Stimulated activated CD4-positive, alpha-beta T cell treated with anti-CD3 and anti-CD28 coated beads, TNF-alpha, amount 100 ng/mL, for 48 hours (primary cell): ENCODE measurements at places on chromosomes 2 and 18.

GRCh38 chr2:114661971-114662939 is 219.8 kb downstream of the DPP10 start:
- DNase-seq, result no peak

- no peak for DNase-seq
Observed at GRCh38 chr2:186912979-186913378, 64.0 kb upstream of the ZSWIM2 start.

GRCh38 chr2:31517442-31518203 is 63.1 kb downstream of the SRD5A2 start:
- DNase-seq, result no peak

DNA sequence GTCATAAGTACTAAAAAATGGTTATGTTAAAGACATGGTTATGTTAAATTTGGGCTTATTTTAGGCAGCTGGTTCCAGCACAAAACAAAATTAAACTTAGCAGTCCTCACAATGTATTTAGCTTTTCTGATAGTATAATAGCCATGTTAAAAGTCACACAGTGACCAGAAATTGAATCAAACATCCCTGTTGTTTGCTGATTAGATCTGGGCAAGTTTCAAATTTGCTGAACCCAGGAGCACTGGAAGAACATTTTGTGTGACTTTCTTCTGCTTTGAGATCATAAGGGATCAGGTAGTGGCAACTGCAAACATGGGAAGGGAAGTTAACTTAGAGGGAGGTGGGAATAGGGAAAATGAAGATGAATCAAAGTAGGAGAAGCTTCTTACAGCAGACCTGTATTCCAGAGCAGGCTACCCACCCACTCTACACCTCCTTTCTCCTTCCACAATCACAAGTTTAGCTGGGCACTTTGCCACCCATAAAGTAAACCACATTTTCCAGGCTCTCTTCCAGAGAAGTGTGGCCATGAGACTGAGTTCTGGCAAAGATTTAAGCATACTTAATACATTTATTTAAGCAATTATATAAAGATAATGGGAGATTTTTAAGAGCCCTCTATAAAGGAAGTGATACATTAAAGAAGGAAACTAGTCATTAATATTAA is 616.1 kb upstream of the LRATD1 start:
- no peak for DNase-seq

DNA sequence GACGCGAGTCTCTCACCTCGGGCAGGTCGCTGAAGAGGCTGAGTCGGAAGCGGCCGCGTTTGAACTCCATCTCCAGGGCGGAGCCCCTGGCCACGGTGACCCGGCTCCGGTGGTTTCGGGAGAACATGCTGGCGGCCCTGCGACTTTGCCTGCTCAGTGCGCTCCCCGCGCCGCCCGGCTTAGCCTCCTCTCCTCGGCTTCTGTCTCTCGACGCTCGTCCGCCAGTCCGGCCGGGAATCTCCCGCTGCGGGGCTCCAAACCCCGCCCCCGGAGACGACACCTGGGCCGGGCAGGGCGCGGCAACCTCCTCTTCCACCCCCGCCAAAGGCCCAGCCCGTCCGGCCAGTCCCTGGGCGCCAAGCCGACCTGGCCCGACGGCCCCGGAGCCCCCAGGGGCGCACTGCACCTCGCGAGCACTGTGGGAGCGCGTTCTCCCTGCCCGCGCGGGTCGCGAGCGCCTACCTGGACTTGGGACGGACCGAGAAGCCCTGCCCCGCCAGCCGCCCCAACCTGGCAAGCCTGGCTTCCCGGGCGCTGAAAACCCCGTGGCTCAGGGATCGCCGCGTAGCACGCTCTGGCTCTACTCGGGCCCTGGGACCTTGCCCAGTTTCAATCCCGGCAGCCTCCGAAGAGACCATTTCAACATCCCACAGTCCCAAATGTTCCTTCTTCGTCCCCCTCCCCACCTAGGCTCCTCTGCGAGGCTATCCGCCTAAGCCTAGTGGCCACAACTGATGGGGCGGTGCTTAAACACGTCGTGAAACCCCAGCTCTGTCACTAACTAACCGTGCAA is at the start of gene RTKN:
RTKN (minus strand) TSS at position 248 of the 793 bp plus-strand sequence; CDS start at position 127, 121 bp downstream.
- DNase-seq, result no peak

GRCh38 chr2:4465671-4466070 is 762.3 kb downstream of the DCDC2C start:
- no peak for DNase-seq

GRCh38 chr2:212028798-212029394 is 509.7 kb downstream of the ERBB4 start:
- no peak for DNase-seq

DNA sequence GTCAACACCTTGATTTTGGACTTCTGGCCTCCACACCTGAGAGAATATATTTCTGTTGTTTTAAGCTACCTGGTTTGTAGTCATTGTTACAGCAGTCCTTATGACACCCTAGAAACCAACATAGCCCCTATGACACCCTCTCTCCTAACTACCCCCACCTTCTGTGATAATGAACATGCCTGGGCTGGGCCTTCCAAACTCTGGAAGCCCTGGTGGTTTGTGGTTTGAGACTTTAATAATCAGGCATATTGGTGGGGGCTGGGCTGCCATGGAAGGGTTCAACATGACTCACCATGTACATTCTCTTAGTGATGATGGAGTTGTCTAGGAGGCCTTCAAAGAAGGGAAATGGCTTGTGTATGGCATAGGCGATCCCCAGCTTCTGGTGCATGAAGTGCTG is 3.3 kb downstream of the SP110 start:
- DNase-seq, result no peak

GRCh38 chr2:47842846-47843245 is 59.9 kb downstream of the MSH6 start:
- DNase-seq, result no peak

- DNase-seq, result no peak
Observed at GRCh38 chr2:176531608-176532007, 262.4 kb downstream of the MTX2 start.

- DNase-seq, result no peak
Observed at GRCh38 chr2:128696421-128696820, 377.8 kb upstream of the HS6ST1 start.

- no peak for DNase-seq
Observed at GRCh38 chr18:56741685-56742084, 90.5 kb downstream of the WDR7 start.

- DNase-seq, result no peak
Observed at GRCh38 chr2:228802181-228803071, 468.7 kb downstream of the PID1 start.

GRCh38 chr18:2602844-2603243 is 31.5 kb downstream of the NDC80 start:
- no peak for DNase-seq

DNA sequence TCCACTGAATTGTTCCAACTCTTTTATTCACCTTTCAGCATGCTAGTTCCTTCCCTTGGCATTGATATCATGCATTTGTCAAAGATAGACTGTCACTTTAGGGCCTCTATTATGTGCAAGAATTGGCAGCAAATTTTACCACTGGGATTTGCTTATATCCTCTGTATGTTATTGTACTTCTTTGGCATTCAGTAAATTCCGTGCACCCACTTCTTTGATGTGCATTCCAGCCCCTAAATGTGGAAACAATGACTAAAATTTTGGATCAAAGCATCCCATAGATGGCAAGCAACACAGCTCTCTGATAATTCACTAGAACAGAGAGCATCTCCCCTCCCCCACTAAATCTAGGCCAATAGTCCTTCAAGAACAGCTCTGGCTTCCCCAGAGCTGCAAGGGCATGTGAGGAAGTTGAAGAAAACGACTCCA is 399.0 kb upstream of the HNRNPA3 start:
- no peak for DNase-seq

GRCh38 chr2:200300065-200300464 is 6.4 kb upstream of the SPATS2L start:
- DNase-seq, result no peak

- DNase-seq, result no peak
Observed at GRCh38 chr2:157902692-157903091, 26.6 kb upstream of the ACVR1 start.

GRCh38 chr2:240759459-240759858 is 60.6 kb downstream of the KIF1A start:
- peak; percentile 23 for DNase-seq

DNA sequence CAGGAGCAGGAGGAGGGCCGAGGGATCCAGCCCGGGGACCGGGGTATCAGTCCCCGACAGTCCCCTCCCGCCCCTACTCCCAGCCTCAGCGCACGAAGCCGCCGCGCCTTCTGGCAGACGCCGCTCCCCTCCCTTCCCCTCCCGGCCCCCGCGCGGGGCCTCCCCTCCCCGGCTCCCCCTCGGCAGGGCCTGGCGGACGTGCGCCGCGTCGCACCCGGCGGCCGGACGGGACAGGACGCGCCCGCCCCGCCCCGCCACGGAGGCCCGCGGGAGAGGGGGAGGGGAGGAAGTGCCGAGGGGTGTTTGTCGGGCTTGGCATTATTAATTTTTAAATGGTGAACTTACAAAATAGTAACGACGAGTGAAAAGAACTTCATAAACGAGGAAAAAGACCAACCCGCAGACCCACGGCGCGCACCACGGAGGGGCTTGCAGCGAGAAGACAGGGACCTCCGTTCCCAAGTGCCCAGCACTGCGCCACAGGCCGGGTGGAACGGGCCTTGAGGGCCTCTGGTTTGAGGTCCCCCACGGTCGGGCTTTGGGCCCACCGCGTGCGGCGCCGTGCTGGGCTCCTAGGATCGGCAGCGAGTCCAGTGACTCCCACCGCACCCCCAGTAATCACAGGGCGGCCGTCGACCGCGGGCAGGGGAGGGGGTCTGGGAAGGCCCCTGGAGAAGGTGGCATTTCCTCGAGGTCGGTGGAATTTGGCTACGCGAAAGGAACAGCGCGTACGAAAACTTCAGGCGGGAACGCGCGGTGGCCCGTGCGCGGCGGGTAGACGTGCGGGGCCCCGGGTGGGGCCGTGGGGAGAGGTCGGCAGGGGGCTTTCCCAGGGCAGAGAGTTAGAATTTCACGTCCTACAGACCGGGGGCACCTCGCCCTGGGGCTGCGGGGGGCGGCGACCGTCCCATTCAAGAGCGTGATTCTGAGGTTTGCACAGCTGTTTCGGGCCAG is 954 bp upstream of the CTDSP1 start:
- no peak for DNase-seq

DNA sequence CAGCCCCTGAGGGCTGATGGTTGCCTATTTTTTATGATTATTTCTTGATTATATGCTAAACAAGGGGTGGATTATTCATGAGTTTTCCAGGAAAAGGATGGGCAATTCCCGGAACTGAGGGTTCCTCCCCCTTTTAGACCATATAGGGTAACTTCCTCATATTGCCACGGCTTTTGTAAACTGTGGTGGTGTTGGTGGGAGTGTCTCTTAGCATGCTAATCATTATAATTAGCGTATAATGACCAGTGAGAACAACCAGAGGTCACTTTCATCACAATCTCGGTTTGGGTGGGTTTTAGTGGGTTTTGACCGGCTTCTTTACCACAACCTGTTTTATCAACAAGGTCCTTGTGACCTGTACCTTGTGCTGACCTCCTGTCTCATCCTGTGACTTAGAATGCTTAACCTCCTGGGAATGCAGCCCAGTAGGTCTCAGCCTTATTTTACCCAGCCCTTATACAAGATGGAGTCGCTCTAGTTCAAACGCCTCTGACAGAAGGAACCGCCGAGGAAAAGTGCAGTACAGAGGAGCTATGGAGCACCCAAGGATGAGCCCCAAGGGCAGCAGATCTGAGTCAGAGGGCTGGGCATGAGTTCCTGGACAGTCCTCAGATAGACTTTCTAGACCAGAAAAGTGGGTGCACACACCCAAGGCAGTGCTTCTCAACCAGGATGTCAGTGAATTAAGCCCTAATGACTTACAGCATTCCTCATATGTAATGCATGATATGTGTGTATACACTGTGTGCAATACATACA is 37.1 kb upstream of the ASAP2 start:
- no peak for DNase-seq

DNA sequence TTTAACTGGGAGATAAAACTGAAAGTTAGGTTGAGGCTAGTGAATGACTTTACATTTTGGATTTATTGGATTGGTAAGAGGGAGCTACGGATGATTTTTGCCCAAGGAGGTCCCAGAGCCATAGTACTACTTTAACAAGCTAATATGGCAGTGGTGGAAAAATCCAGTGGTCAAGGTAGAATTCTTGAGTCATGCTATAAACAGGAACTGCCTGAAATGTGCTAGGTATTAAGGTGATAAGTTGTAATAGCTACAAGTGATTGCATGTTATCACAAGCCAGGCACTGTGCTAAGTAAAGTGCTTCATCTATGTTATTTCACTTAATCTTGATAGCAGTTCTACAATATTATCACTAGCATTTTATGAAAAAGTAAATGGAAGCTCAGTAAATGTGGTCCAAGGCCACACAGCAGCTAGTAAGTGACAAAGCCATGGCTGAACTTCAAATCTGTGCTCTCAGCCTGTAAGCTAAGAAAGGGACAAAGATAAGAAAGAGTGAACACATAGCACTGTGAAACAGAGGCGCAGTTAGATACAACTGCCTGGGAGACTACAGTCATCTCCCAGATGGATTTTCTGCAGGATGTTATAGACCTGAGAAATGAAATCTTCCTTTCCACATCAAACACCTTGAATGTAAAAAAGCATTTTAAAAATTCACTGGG is 469.6 kb downstream of the TGIF1 start:
- DNase-seq, result no peak

GRCh38 chr2:96396095-96396494 is 60.5 kb downstream of the NCAPH start:
- DNase-seq, result no peak

GRCh38 chr2:67067656-67068055 is 329.5 kb upstream of the ETAA1 start:
- DNase-seq, result no peak

DNA sequence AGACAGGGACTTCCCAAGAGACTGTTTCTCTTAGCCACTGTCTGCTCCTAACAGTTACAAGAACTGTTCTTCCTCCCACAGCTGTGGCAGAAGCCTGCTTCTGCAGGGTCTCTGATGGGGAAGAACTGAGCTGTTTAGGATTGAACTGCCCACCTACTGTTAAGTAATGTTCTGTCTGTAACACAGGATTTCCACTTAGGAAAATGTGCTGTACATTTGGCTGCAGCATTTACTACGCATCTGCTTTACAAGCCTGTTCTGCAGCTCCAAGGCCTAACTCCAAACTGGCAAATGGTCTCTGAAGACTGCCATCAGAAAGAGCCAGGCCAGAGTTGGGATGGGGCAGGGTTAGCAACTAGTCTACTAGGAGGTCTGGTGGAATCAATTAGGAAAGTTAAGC is 87.8 kb upstream of the UPP2 start:
- no peak for DNase-seq

DNA sequence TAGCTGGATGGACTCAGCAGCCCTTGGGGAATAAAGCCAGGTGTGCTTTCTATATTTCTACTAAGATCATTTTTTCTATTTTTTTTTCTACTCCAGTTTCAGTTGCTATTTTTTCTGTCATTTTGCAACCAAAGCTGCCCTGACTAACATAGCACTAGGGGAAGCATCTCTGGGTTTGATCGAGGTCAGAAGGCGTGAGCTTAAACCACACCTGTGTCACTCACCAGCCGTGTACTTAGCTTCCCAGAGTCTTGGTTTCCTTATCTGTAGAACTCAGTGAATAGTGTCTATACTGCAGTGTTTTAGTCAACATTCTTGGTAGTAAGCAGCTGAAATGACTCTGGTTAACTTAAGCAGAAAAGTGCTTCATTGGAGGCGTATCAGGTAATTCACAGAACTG is 489.6 kb upstream of the SPRED2 start:
- no peak for DNase-seq

GRCh38 chr2:174487108-174487819 is 435 bp upstream of the GPR155 start:
- DNase-seq, result peak; percentile 100
